Posterior cingulate gyrus (tissue), 11 donors: ENCODE measurements at places on chromosomes 1 and 21.

DNA sequence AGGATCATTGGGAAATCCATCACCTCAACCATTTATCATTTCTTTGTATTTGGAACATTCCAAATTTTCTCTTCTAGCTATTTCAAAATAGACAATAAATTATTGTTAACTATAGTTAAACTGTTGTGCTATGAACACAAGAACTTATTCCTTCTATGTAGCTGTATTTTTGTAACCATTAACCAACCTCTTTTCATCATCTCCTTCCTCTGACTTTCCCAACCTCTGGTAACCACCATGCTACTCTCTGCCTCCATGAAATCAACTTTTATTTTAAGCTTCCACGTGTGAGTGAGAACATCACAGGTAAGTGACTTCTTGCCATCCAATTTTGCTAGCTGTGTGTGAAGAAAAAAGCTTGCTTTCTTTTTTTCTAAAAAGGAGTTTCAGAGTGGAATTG lies 418 bp downstream of the IFI44L start:
- no peak for DNase-seq

DNA sequence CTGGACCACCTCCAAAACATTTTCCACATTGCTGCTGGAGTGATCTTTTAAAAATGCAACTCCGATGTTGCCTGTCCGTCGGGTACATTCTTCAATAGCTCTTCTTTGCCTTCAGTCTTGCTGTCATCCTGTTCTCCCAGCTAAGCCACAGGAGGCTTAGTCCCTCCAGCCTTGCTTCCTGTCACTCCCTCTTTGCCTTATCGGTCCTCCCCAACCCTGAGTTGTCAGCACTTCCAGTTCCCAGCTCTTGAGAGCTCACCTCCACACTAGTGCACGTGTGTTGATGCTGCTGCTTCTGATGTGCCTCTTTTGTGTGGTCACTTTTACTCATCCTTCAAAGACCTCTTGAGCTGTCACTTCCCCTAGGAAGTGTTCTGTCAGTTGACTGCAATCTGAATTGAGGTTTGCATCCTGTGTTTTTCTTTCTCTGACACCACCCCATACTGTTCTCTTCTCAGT lies 15.3 kb downstream of the UCK2 start:
- no peak for DNase-seq

DNA sequence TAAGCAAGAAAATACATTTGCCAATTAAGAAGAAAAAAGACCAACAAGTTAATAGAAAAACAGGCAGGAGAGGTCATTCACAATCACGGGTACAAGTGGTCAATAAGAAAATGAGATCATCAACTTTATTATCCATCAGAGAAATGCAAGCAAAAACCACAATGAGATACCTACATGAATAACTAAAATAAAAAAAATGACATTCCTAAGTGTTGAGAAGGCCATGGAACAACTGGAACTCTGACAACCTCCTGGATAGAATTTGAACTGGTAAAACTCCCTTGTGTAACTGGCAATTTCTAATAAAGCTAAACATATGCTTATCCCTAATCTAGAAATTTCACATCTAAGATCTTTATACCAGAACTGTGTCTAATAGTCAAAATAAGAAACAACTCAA lies 135.4 kb upstream of the BACE2 start:
- no peak for DNase-seq

GRCh38 chr1:31752258-31752657 lies 11.9 kb downstream of the ADGRB2 start:
- no peak for DNase-seq

DNA sequence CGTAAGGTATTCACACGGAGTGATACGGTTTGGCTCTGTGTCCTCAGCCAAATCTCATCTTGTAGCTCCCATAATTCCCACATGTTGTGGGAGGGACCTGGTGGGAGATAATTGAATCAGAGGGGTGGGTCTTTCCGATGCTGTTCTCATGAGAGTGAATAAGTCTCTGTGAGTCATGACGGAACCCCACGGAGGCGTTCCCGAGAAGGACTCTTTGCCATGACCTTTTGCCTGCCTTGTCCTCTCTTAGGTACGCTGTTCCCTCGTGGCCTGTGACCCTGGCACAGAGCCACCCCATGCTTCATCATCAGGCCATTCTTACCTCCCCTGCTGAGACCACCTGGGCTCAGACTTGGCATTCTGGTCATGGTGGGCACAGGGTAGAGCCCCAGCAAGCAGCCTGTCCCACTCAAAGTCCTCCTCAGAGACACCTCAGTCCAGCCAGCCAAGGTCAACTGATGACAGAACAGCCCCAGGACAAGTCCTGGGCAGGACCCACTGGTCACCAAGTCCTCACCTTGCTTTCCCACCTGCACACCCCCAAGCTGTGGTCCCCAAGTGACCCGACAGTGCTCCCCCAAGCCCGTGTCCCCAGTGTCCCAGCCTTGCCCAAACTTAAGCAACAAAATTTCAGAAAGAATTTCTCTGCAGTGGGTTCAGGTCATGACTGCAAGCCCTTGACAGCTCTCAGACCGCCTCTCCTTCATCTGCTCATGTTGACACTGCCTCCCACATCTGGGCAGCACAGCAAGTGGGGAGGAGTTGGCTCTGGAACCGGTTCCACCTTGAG lies 158.4 kb downstream of the ACTL8 start:
- DNase-seq, result no peak

- DNase-seq, result no peak
Measured at GRCh38 chr21:20996421-20997310, 1.5 kb upstream of the NCAM2 start.

- DNase-seq, result peak; percentile 44
Measured at GRCh38 chr1:41381692-41382479, 20.7 kb downstream of the FOXO6 start.

GRCh38 chr1:32892368-32893197 lies 6.3 kb downstream of the HPCA start:
- DNase-seq, result peak; percentile 96
